A549 treated with CORT108297 at 1 μM for 4 hours (cell line): ENCODE measurements at places on chromosomes 4 and X. TPM values are rescaled to one million over a fixed set of nuclear protein-coding genes. Genes with fewer than 3 reads are reported as not detected.

The PLXNB3 gene
- total RNA-seq: 1.6 to 4.2 TPM (median 3.6 TPM) in 5 replicates

The EXOC1L gene
- not detected in 5 replicates for total RNA-seq

The FGD1 gene
- 6.4 to 8.0 TPM (median 7.1 TPM) in 5 replicates for total RNA-seq

The LRAT gene
- total RNA-seq: 0.05 to 0.30 TPM in 2 of 5 replicates, not detected in the others

The ANXA3 gene
- 53.7 to 73.0 TPM (median 55.3 TPM) in 5 replicates for total RNA-seq

The SPACA5 gene
- total RNA-seq: not detected in 5 replicates

The GPR119 gene
- total RNA-seq: not detected in 5 replicates

The EDNRA gene
- 0.20 to 0.47 TPM (median 0.35 TPM) in 5 replicates for total RNA-seq
